ENCODE measurements at places on chromosomes 12 and 14.

- no peak for DNase-seq
Observed at GRCh38 chr12:57370696-57371095, 60.1 kb downstream of the R3HDM2 start.

DNA sequence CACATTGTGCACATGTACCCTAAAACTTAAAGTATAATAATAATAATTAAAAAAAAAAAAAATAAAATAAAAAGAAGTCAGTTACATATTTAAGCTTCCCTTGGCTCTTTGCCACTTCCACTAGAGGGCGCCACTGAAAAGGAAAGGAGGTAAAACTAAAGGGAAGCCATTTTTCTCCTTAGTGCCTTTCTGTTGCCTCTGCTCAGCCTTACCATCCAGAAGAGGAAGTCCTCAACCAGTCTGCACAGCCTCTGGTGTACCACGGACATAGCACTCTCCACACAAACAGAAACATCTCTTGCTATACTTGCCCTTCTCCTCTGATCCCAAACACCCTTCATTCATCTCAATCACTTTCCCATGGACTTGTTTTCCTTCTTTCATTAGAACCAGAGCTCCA lies 169.0 kb upstream of the EEA1 start:
- DNase-seq, result peak; percentile 86

DNA sequence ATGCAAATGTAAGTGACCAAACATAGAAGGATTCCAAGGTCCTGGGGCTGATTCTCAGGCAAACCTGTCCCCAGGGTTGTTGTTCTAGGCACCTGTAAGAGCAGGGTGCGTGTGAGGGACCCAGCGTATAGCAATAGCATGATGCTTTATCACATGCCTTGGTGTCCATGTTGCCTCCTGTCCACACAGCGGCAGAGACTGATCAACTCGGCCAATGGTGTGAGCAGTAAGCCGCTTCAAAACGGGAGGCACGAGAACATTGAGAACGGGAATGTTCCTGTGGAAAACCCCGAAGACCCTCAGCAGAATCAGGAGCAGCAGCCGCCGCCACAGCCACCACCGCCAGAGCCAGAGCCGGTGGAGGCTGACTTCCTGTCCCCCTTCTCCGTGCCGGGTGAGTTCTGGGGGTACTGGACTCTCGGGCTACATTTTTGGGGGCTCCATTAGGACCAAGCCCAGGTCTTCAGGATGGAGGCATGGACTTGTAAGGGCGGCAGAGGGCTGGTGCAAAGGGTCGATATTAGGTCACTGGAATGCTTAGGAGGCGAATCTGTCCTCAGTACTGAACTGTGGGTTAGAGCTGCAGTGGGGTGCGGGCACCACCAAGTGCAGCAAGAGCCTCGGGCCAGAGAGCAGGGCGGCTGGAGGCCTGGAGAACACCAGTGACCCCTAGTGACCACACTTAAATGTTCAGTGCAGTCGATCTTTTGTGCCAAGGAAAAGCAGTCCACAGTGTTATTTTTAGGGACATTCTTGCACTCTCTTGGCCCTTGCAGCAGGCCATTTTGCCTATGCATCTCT lies 57.2 kb upstream of the RIN3 start:
- peak; percentile 77 for DNase-seq

DNA sequence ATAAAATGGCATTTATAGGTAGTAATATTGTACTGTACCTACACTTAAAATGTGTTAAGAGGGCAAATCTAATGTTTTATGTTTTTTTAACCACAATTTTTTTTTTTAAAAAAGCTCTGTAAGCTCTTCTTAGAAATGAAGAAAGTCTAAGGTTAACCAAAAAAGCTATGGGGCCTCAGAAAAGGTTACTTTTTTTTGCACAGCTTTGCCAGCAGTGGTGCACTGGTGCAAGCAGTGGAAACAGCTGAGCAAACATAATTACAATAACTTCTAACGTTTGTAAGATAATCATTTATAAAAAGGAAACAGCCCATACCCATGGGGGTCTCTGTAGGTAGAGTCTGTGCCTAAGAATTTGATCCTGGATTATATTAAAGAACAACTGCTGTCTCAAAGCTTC lies 85.1 kb upstream of the NID2 start:
- no peak for DNase-seq

DNA sequence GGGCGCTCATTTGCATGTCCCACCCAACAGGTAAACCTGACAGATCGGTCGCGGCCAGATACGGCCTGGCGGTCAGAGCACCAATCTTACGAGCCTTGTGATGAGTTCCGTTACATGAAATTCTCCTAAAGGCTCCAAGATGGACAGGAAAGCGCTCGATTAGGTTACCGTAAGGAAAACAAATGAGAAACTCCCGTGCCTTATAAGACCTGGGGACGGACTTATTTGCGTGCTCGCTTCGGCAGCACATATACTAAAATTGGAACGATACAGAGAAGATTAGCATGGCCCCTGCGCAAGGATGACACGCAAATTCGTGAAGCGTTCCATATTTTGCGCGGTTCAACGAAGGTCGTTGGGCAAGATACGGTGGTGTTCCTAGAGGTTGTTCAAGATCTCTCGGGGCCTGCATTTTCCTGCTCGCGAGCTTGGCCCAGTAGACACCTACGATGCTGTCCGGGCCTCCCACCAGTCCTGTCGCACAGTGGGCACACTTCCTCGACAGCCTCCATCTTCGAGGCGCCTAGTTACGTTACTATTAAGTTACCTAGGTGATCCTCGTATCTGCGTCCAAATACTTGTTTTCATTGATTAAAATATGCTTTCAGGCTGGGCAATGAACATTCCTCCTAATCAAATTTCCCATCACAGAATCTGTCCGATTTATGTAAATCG lies at the start of gene RNU6-7:
TSS of gene RNU6-7 (plus strand) at position 230 of the 675 bp plus-strand sequence.
- DNase-seq, result peak; percentile 74

DNA sequence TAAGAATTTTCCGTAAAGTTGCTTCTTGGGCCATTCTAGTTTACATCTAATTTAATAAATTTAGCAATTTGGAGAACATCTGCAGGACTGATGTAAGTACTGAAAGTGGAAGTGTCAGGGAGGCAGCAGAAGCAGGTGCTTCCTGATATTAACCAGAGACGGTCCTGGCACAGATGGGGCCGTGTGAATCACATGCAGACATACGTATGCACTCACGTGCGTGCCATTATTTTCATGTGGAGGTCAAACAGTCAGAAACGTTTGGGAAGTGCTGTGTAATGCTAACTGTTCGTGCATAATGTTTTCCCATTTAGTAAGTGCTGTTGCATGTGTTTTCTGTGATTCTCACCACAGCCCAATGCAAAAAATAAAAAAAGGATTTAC lies 87.8 kb upstream of the DYNC1H1 start:
- DNase-seq, result no peak

GRCh38 chr12:6952863-6953441 lies 1.8 kb downstream of the PTPN6 start:
- no peak for DNase-seq

DNA sequence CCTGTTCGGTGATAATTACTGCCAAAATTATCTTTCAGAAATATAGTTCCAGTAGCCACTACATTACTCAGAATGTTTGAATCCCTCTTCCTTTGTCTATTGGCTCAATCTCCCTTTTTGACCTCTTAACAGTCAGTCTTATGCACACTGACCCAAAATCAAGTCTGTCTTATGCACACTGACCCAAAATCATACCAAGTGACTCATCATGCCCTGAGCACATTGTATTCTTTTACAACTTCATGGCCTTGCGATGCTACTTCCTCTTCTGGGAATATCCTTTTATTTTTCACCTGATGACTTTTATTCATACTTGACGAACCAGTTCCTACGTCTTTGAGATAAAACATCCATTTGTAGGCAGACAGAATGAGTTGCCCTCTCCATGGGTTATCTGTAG lies 182.3 kb downstream of the NPAS3 start:
- DNase-seq, result no peak

DNA sequence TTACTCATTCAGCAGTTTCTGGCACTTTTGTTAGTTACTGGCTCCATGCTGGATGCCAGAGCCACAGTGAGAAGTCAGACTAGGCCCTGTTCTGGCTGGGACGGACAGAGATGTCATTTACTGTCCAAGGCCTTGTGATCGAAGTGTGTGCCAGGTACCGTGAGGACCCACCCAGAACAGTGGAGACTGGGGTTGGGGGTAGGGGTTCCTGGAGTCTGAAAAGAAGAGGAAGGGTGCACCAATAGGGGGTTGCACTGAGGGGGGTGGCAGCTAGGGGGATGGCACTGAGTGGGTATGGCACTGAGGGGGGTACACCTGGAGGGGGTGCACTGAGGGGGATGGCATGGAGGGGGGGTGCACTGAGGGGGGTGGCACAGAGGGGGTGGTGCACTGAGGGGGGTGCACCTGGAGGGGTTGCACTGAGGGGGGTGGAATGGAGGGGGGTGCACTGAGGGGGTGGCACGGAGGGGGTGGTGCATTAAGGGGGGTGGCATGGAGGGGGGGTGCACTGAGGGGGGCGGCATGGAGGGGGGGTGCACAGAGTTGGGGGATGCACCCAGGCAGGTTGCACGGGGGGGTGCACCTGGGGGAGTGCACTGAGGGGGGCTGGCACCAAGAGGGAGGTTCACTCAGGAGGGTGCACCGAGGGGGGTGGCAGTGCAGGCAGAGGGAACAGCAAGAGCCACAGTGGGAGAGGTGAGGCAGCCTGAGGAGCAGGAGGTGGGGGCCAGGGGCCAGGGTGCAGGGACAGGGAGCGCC lies 10.6 kb upstream of the CYP46A1 start:
- DNase-seq, result no peak

DNA sequence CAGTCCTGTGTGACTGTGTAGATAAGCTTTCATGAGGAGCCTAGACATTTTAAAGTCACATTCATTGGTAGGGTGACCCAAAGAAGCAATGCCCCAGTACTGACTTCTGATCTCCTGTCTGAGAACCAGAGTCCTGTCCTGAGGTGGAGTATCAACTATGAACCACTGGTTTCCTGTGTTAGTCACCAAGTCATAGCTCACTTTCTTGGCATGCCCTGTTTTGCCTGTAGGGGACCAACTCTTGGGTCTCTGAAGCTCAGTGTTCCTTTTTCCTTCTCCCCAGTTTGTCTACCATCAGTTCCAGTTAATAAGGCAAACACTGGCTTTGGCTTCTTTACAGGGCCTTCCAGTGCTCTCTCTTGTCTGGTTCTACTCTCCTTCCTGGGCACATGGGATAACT lies 97.4 kb downstream of the C12orf75 start:
- peak; percentile 30 for DNase-seq

Measured in mesendoderm (in vitro differentiated cells).